Fibroblast of the aortic adventitia (primary cell): ENCODE measurements at places on chromosomes 3 and 15. TPM values are rescaled to one million over a fixed set of nuclear protein-coding genes. Genes with fewer than 3 reads are reported as not detected.

GRCh38 chr3:56379723-56380287, 88.5 kb downstream of the ERC2 start:
- DNase-seq: no peak

GRCh38 chr15:68764090-68764489, 56.6 kb downstream of the ANP32A start:
- no peak for DNase-seq

GRCh38 chr3:171811913-171812335, 1.6 kb upstream of the PLD1 start:
- peak; percentile 91 for DNase-seq

DNA sequence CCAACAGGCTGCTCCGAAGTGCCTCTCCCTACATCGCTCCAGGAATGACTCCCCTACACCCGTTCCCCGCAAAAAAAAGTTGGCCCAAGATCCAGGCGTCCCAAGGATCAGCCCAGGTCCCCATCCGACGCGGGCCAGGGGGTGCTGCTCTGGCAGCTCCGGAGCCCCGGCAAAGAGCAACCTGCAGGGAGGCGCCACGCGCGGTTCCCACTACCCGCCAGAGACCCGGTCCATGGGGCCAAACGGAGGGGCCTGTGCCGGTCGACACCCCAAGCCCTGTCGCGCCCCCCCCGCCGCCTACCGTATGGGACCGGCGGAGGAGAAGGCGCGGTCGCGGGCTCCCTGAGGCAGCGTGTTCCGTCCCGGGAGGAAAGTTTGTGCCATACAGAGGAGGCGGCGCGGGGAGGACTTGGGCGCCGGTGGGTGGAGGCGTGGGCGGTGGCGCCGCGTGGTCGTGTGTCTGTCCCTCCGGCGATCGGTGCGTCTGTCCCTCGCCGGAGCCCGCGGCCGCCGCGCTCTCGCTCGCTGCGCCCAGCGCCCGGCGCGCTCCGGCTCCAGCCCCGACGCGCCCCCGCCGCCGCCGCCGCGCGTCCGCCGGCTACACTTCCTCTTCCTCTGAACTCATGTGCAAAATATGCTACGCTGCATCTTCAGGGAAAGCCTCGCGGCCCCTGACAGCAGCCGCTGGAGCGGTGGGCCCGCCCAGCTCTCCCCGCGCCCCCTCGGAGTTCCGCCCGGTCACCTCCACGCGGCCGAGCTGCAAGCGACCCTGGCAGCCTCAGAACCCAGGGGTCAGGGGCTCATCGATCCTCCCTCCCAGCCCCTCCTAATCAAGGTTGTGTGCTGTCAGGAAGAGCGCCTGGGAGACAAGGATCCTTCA, at the start of gene RFTN1:
RFTN1 (minus strand) TSS at position 559 of the 880 bp plus-strand sequence. CDS start 19,830 bp downstream, outside the sequence.
- DNase-seq: peak; percentile 49

- no peak for DNase-seq
These were observed 13.6 kb upstream of the TATDN2 start for GRCh38 chr3:10234526-10235230.

DNA sequence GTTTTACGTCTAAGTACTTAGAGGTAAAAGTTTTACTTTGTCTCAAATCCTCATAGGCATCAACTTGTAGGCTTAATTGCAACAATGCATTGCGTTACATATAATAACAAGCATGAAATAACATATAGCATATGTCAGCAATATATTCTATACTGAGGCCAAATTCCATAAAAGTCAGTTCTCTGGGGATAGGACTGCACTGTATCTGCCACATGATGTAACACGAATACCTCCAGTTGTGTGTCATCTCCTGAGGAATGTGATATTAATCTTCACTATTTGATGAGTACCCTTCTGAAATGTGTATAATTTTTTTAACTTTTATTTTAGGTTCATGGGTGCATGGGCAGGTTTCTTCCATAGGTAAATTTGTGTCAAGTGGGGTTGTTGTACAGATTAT, 126.4 kb downstream of the IMPG2 start:
- peak; percentile 54 for DNase-seq

DNA sequence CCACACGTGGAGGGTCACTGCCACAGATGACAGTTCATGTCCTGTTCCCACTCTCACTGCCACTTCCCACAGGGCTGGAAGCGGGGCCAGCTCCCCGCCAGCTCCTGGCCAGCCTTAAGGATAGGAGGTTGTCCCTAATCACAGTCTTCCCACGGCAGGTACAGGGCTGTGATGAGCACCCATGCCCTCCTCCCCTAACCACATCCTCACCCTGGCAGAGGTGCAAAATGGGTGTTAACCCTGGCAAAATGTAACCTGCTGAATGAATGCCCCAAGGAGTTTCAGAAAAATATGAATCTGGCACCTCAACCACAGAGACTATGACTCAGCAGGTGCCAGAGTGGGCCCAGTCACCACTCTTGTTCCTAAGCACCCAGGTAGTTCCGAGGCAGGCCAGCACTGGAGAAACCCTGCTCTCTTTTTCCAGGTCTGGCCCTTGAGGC, 185.1 kb upstream of the TPM1 start:
- DNase-seq: no peak

DNA sequence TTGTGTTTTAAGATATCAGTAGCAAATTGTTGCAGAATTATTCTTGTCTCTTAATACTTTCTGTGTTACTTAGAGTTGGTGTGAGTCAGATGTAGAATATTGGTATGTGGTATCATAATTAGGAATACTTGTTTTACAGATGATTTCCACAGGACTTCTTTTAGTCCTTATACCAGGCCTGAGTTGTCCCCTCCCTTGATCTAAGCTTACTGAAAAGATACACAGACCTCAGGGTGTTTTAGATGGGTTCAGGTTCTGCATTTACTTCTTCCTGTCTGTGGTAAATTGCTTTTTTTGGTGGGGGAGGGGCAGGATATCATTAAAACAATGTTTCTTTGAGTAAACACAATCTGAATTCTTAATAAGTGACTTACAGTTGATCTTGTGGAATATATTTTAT, 14.2 kb downstream of the DZIP3 start:
- DNase-seq: no peak

GJD2 gene
- total RNA-seq: not detected in 2 replicates

EXD1 gene
- not detected in 2 replicates for total RNA-seq

PP2D1 gene
- total RNA-seq: not detected in 2 replicates

MRPS22 gene
- 75.8 and 92.1 TPM in 2 replicates for total RNA-seq

KLHDC8B gene
- total RNA-seq: 23.8 and 91.7 TPM in 2 replicates

PLCD1 gene
- total RNA-seq: 20.5 and 28.3 TPM in 2 replicates

CPN2 gene
- not detected in 2 replicates for total RNA-seq

PLA2G4E gene
- not detected in 2 replicates for total RNA-seq

CMTM8 gene
- total RNA-seq: 1.1 TPM in 1 of 2 replicates, not detected in the other
